Activated CD4-positive, alpha-beta T cell treated with anti-CD3 and anti-CD28 coated beads, Interleukin-2, amount 50 U/mL, for 24 hours (primary cell): ENCODE measurements at places on chromosomes 1 and 21.

DNA sequence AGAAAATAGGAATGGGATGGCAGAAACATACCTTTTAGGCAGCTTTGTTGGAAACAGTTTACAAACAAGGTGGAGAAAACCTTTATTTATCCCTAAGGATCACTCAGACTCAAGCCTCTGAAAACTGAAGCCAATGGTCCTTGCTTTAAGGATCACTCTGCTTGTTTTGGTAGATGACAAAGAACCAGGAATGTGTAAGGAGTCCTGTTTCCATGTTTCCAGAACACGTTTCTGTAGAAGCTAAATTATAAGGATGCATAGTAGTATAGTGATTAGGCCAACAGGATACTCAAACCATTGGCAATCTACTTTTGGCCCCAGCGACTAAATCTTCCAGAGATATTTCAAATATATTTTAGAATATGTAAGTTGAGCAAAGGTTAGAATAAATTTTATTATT, 149.1 kb upstream of the HP1BP3 start:
- no peak for DNase-seq

DNA sequence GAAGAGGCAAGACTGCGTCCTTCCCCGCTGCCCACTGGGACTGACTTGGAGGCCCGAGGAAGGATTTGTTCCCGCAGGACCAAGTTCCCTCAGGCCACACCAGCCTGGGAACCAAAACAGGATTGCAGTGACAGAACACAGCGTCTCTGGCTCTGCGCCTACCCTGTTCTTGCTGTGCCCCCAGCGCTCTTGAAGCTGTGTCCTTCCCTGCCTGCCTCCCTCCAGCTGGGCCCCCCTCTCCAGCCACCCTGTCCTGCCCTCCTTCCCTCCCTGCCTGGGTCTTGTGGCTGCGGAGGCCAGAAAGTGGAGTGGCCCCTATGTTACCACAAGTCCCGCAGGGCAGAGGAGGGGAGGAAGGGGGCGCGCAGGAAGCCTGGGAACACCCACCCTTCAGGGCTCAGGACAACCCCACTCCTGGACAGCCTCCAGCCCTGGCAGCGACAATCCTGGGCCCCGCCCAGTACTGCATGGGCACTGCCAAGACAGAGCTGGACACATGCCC, 164.9 kb downstream of the DYRK1A start:
- DNase-seq: no peak

DNA sequence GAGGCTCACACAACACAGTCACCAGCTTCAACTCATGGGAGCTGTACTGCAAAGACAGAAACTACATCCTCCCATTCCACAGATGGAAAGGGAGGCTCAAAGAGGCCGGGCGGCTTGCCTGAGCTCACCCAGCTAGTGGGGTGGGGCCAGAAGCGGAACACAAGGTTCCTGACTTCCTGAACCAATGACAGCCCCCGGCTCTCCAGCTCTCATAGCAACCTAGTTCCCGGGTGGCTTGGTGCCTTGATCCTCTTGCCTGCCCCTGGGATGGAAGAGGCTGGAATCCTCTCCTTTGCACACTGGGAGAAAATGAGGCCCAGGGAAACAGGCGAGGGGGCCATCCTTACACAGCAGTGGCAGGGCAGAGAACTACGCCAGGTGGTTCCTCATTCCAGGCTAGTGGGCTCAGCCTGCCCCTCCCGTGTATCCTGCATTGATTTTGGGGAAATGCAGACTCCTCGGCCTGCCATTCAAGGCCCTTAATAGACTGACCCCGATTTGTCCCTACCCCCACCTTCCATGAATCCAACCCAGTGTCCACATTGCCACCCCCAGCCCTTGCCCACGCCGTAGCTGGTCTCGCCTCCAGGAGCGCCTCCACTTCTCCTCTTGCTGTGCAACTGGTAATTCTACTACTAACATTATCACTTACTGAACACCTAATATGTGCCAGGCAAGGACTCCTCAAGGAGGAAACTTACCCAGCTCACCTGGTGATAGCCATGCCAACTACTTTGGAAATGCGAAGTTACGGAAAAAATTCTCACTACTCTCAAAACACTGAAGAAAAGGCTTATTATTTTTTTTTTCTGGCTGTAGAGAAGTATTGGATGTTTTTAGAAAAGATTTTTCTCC, 5.0 kb downstream of the RAP1GAP start:
- DNase-seq: no peak

GRCh38 chr1:151641229-151641628, 29.4 kb downstream of the SNX27 start:
- DNase-seq: no peak

DNA sequence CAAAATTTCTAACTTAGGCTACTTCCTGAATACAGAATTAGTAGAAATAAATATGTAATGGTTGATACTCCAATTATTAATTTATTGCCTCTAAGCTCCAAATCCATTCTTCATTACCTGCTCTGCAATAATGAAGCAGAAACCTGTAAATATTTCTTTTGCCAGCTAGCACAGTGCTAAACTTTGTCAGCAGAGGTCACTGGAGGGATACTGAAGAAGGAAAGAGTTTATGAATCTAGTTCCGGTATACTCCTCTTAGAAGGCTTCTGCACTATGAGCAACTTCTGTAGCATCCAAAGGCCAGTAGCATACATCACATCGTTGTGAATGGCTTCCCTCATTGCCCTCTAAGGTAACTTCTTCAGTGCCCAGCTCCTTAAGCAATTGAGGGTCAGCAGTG, 81.0 kb upstream of the LHX8 start:
- DNase-seq: no peak

DNA sequence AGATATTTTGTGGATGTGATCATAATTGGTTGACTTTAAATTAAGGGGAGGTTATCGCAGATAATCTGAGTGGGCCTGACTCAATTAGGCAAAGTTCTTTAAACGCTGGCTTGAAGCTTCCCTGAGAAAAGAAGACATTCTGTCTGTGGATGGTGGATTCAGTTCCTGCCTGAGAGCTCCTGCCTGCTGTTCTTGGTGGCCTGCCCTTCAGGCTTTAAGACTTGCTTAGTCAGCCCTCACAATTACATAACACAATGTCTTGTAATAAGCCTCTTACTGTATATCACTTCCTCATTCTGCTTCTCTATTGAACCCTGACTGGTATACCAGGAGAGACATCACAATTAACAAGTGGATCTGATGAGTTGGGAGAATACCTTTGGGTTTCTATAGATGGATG, 50.2 kb downstream of the KCNJ6 start:
- no peak for DNase-seq

DNA sequence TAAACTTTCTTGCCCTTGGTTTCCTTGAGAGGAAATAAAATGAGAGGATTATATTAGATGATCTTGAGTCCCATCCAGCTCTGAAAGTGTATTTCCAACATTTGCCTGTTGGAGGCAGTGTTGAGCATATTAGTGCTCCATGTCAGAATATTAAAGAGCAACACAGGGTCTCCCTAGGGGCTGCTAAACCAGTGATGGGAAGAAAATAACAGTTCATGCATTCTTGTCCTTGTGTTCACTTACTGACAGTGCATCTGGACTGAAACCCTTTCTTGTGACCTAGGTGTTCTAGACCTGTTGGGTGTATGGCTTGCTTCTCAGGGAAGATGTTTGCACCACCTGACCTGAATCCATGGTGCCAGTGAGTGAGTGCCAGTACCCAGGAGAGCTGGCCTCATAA, 124.7 kb upstream of the KIAA0040 start:
- DNase-seq: no peak

- DNase-seq: no peak
Observed at GRCh38 chr1:32393832-32394140, 455 bp downstream of the BSDC1 start.

DNA sequence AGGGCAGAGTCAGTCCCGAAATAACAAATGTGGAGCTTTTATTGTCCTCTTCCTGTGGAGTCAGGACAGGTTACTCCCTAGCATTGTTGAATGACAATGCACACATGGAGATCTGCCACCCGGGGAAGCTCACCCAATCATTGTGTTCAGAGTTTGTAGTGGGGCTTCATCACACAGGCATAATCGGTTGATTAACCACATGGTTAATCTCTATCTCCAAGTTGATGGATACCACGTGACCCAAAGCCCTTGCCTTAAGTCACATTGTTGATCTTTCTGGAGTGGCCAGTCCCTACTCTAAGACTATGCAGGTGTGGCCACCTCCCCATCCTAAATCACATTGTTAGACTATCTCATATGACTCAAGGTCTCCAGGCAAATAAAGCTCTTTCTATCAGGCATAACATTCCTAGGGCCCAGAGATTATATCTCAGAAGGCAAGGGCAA, 2.6 kb upstream of the C1orf141 start:
- no peak for DNase-seq

DNA sequence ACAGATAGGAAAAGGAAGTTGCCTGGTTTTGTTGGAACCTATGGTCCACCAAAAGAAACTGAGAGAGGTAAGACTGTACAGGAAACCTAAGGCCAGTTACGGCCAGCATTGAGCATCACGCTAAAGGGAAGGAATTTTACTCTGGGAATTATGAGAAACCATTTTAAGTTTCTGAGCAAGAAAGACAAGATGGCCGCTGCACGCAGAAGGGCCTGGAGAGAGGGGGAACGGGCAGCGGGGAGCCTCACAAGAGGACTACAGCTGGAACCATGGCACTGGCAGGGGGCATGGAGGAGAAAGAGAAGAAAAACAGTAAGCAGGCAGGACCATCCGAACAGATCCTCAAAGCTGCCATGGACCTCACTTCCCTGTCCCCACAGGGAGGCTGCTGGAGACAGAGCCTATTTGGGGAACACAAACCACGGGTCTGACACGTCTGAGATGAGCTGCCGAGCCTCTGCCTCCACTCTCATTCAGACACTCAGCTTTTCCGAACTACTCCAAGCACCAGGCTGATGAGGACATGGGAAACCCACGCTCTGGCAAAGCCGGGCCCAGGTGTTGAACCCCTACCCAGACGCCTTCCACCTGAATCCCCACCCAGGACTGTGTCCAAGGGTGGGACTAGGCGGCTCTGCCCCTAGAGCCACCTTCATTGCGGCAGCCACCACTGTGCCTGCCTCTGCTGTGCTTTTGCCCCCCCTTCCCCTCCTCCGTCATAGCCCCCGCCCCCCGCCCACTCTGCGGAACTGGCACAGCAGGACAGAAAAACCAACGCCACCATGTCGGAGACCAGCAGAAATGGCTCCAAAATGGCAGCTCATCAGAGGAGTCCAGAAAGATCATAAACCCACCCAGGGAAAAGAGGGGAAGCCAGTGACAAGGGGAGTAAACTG, 69.0 kb downstream of the CD46 start:
- no peak for DNase-seq

- DNase-seq: no peak
Observed at GRCh38 chr1:182249201-182249676, 142.4 kb downstream of the GLUL start.

GRCh38 chr1:64343105-64343822, 126.7 kb upstream of the CACHD1 start:
- no peak for DNase-seq

DNA sequence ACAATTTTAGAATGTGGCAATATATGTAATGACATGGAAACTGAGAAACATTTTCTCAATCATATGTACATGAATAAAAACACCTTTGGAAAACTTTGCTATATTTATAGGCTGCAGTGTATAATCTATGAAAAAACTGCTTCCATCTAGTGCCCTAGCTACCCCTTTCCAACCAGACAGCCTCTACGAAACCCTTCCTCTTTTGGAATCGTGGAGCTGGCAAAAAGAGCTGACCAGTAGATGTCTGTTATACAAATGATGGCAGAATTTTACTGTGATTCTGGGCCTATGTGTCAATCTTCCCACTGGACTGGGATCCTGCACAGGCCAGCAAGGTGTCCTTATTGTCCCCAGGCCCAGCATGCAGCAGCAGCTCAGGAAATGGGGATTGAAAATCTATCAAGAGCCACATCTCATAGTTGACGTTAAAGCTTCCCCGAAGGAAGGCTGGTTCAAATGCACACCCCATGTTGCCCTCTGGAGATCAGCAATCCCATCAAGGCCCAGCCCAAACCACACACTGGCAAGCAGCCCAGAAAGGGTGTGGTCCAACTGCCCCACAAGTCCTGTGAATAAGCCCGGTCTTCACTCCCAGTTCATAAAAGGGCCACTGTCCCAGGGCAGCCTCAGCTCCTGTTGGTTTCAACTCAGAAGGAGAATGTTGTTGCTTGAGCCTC, 8.8 kb upstream of the FAM20B start:
- no peak for DNase-seq

DNA sequence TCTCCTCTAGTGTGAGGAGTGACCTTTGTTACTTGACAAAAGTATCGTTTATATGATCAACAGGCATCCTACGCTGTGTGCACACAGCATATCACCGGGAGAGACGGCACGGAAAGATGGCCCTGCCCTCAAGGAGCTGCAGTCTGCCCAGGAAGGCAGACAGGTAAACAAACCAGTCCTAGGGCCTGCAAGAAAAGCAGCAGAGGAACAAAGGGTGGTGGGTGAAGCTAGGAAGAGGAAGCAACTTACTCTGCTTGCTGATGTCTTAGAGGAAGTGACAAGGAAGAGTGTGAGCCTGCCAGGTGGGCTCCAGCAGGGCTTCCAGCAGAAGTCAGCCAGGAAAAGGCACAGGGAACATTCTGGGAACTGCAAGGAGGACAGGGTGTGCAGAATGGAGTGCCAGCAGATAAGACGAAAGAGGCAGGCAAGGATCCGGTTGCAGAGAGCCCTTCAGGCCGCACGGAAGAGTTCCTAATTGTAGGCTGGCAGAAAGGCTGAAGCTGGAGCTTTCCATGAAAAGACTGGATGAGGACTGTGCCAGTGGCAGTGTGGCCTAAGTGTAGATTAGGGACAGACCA, 106.7 kb downstream of the SLC45A1 start:
- DNase-seq: peak; percentile 43

- DNase-seq: no peak
Observed at GRCh38 chr1:114342376-114342775, 168.6 kb downstream of the TRIM33 start.

GRCh38 chr1:213568929-213569815, 418.6 kb upstream of the PROX1 start:
- DNase-seq: no peak

- no peak for DNase-seq
Observed at GRCh38 chr1:2290171-2290578, 62.1 kb downstream of the SKI start.

DNA sequence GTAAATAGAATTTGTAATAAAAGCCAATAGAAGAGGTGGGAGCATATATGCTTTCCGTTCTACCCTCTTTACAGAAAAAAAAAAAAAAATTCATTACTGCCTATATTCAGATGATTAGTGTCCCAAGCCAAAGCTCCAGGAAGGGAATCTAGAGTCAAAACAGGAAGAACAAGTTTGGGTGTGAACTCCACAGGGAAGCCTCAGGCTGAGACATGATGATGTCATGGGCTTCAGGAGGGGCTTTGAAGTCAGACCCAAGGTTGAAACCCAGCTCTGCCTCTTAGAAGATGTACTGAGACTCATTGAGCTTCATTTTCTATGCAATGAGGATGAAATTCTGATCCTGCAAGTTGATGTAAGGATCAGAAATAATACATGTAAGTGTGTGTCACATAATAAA, 250.0 kb upstream of the ADGRL2 start:
- DNase-seq: no peak

DNA sequence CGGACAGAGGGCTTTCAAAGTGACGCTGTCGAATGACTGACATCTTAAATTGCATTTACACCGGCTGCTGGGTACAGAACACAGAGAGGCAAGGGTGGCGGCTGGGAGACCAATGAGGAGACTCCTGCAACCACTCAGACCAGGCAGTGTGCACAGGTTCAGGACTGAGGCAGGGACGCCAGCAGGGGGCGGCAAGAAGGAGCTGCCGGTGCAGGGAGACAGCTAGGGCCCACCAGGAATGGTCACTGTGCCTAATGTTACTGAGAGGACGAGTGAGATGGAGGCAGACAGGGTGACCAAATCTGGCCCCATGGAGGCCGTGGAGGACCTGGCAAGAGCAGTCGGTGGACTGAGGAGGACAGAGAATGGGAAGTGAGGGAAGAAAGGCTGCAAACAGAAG, 23.5 kb downstream of the GLIS1 start:
- DNase-seq: no peak

- no peak for DNase-seq
Observed at GRCh38 chr1:223421025-223421424, 27.8 kb downstream of the CCDC185 start.
